ENCODE measurements at places on chromosomes 6 and 20. TPM values are rescaled to one million over a fixed set of nuclear protein-coding genes. Genes with fewer than 3 reads are reported as not detected.

DNA sequence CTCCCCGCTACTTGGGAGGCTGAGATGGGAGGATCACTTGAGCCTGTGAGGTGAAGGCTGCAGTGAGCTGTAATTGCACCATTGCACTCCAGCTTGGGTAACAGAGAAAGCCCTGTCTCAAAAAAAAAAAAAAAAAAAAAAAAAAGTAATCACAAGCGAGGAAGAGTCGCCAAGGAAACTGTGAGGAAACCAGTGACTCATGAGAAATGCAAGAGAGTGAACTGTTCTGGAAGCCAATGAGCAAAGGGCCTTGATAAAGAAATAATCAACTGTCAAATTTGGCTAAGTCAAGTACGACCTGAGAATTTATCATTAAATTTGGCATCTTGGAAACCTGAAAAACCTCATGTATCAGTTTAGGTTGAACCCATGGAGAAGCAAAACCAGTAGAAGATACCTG is 16.1 kb upstream of the LAMP5 start:
- H3K36me3 ChIP-seq = no peaks in the 10 kb centered on the region
- no peaks in the 10 kb centered on the region for H3K4me1 ChIP-seq
- H3K27ac ChIP-seq = no peak overlapping the region
- DNase-seq = no peak

- no peaks in the 10 kb centered on the region for H3K36me3 ChIP-seq
- no peak for DNase-seq
- no peaks in the 10 kb centered on the region for H3K27me3 ChIP-seq
- no peak overlapping the region for H3K4me3 ChIP-seq
- no peaks in the 10 kb centered on the region for H3K4me1 ChIP-seq
Observed at GRCh38 chr20:52847731-52848359, 124.3 kb upstream of the TSHZ2 start.

GRCh38 chr6:27748661-27749060 is 163.5 kb downstream of the OR2B2 start:
- peaks cover 37% of the 10 kb centered on the region for H3K27me3 ChIP-seq
- no peak overlapping the region for H3K4me3 ChIP-seq
- H3K27ac ChIP-seq = no peak overlapping the region
- DNase-seq = no peak
- no peaks in the 10 kb centered on the region for H3K36me3 ChIP-seq

DNA sequence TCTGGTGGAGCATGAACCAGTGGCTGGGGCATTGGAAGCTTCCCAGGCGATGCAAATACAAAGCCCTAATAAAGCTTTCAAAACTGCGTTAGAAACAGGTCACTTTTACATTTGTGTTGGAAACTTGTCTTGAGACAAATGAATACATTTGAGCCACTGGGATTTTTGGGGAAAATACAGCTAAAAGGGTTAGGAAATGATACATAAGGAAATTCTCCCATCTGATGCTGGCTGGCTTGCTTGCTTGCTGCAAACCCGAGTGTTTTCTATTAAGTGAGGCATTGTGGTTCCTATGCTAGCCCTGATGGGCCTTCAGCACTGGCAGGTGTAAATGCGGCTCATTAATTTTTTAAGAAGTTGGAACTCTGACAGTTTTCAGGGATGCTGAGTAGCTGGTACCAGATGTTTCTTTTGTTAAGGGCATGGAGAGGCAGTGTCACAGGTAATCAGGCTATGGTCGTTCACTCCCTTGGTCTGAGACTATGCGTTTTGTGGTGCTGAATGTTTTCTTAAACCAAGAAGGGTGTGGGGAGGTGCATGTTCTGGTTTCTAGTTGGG is 35.2 kb downstream of the RREB1 start:
- H3K27me3 ChIP-seq = no peaks in the 10 kb centered on the region
- H3K36me3 ChIP-seq = no peaks in the 10 kb centered on the region
- DNase-seq = no peak
- peak overlapping the region; percentile 97 for H3K27ac ChIP-seq

GRCh38 chr6:147035886-147036285 is 168.3 kb upstream of the STXBP5 start:
- no peak overlapping the region for H3K27ac ChIP-seq
- H3K4me1 ChIP-seq = no peaks in the 10 kb centered on the region
- no peak overlapping the region for H3K4me3 ChIP-seq
- H3K27me3 ChIP-seq = no peaks in the 10 kb centered on the region

GRCh38 chr6:139037490-139037889 is 8.9 kb downstream of the ABRACL start:
- DNase-seq = no peak
- no peaks in the 10 kb centered on the region for H3K27me3 ChIP-seq
- H3K27ac ChIP-seq = no peak overlapping the region
- H3K4me3 ChIP-seq = no peak overlapping the region

- H3K27ac ChIP-seq = peak overlapping the region; percentile 91
- peaks cover 42% of the 10 kb centered on the region for H3K4me1 ChIP-seq
- H3K27me3 ChIP-seq = peaks cover 96% of the 10 kb centered on the region
- no peaks in the 10 kb centered on the region for H3K36me3 ChIP-seq
Observed at GRCh38 chr6:105991561-105992314, 94.4 kb upstream of the PRDM1 start.

DNA sequence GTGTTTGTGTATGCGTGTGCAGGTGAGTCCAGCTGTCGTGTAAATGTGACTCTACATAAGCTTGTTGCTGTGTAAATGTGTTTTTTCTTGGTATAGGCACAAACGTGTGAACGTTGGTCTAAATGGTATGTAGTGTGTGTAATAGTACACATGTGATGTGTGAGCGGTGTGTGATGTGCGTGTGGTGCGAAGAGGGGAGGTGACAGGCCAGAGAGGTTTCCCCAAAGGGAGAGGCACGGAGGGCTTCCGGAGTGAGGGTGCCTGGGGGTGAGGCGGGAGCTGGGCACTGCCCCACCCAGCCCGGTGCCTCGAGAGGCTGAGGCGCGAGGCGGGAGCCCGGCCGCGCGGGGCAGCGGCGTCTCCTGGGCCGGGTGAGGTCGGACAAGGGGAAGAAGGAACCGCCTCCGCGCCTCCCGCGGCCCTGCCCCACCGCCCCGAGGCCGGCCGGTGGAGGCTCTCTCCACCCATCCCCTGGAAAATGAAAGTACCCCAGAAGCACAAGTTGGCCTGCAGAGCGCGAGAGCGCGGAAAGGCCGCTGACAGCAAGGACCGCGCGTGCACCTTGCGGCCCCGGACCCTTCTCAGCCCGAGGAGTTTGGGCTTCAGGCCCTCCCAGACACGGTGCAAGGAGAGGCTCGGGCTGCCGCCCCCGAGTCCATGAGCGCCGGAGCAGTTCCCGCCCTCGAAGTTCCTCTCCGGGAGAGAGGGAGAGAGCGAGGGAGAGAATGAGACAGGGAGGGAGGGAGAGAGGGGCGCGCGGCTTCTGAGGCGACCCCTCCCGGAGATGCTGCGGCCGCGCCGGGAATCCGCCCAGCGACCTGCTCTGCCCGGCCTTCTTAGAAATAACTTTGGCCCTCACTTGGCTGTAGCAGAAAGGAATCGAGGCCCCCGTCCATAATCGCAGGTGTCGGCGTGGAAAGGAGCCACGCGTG is 43.2 kb upstream of the OSTM1 start:
- H3K27me3 ChIP-seq = peaks cover 24% of the 10 kb centered on the region
- H3K36me3 ChIP-seq = no peaks in the 10 kb centered on the region
- peak; percentile 73 for DNase-seq
- H3K4me3 ChIP-seq = peak overlapping the region; percentile 66
- peaks cover 63% of the 10 kb centered on the region for H3K4me1 ChIP-seq

DNA sequence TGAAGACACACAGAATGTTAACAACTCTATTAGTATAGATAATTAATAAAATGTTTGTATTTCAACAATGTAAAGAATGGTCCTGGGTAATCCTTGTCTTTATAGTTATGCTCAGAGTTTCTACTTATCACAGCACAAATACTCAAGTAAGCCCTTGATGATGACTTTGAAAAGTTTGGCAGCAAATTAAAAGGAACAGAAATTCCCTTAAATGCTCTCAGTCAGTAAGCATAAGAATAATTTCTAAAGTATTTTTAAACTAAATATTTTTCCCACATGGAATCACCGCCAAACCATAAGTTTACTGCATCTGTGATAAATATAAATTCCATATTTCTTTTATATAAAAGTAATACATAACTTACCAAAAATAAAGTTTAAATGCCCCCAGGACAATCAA is 96.1 kb downstream of the COL12A1 start:
- no peak overlapping the region for H3K4me3 ChIP-seq
- no peaks in the 10 kb centered on the region for H3K27me3 ChIP-seq
- no peak overlapping the region for H3K27ac ChIP-seq
- H3K36me3 ChIP-seq = peaks cover 3% of the 10 kb centered on the region
- no peaks in the 10 kb centered on the region for H3K4me1 ChIP-seq
- no peak for DNase-seq

DNA sequence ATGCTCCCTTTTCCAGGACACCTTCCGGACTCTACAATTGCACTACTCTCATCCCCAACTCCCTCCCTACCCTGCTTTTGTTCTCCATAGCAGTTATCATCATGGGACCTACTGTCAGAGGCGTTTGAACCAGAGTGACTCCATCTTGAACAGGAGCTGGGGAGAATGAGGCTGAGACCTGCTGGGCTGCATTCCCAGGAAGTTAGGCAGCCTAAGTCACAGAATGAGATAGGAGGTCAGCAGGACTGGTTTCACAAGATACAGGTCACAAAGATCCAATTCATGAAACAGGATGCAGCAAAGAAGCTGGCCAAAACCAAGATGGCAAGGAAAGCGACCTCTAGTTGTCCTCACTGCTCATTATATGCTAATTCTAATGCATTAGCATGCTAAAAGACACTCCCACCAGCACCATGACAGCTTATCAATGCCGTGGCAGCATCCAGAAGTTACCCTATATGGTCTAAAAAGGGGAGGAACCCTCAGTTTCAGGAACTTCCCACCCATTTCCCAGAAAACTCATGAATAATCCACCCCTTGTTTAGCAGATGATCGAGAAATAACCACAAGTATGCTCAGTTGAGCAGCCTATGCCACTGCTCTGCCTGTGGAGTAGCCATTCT is 15.6 kb downstream of the SLC13A3 start:
- no peak overlapping the region for H3K4me3 ChIP-seq
- no peaks in the 10 kb centered on the region for H3K4me1 ChIP-seq
- no peak for DNase-seq
- peaks cover 12% of the 10 kb centered on the region for H3K27me3 ChIP-seq

GRCh38 chr6:170006900-170007467 is 255.6 kb downstream of the ERMARD start:
- no peaks in the 10 kb centered on the region for H3K36me3 ChIP-seq
- H3K27me3 ChIP-seq = no peaks in the 10 kb centered on the region
- no peak overlapping the region for H3K27ac ChIP-seq
- no peak overlapping the region for H3K4me3 ChIP-seq
- DNase-seq = no peak

GRCh38 chr20:16364320-16364687 is 208.9 kb downstream of the KIF16B start:
- H3K4me1 ChIP-seq = peaks cover 5% of the 10 kb centered on the region
- peaks cover 39% of the 10 kb centered on the region for H3K36me3 ChIP-seq
- peak; percentile 16 for DNase-seq
- H3K4me3 ChIP-seq = no peak overlapping the region
- no peaks in the 10 kb centered on the region for H3K27me3 ChIP-seq

GRCh38 chr6:29737707-29738630 is 14.7 kb downstream of the HLA-F start:
- H3K4me3 ChIP-seq = no peak overlapping the region
- no peak overlapping the region for H3K27ac ChIP-seq
- H3K27me3 ChIP-seq = no peaks in the 10 kb centered on the region
- H3K36me3 ChIP-seq = no peaks in the 10 kb centered on the region
- DNase-seq = peak; percentile 80

DNA sequence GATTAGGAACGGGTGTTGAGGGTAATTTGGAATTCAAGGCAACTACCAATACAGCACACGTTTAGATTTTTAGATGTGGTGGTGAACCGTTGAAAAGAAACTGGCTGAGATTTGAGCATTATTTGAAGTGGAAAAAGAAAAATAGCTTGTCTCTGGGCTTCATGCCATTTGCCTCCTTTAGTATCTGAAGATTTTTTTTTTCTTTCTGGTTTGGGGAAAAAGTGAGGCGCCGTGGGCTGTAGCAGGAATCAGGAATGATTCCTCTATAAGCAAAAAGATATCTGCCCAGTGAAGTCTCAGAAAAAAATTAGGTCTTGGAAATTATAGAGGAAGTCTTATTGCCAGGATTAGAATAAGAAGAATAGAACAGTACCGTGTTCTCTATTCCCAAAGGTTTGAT is 88.5 kb downstream of the RPS12 start:
- H3K36me3 ChIP-seq = no peaks in the 10 kb centered on the region
- H3K4me1 ChIP-seq = no peaks in the 10 kb centered on the region
- H3K27ac ChIP-seq = no peak overlapping the region
- peak; percentile 5 for DNase-seq
- no peaks in the 10 kb centered on the region for H3K27me3 ChIP-seq

DNA sequence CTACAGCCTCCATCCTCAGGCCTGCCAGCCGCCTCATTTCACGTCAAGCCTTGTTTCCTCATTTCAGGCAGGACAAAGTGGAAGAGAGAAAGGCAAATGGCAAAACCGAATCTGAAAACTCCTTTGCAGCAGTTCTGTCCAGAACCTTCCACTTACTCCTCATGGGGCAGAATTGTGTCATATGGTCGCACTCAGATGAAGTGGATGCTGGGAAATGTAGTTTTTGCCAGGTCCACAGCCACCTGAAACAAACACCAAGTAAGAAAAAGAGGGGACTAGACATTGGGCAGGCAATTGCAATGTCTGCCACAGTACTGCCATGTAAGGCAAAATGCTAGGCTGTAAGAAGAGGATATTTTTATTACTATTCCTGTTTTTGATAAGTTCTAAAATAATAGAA is 44.9 kb downstream of the ISM1 start:
- H3K27ac ChIP-seq = no peak overlapping the region
- no peaks in the 10 kb centered on the region for H3K36me3 ChIP-seq
- no peak overlapping the region for H3K4me3 ChIP-seq
- no peaks in the 10 kb centered on the region for H3K27me3 ChIP-seq
- no peak for DNase-seq

- H3K36me3 ChIP-seq = peaks cover 3% of the 10 kb centered on the region
- peaks cover 10% of the 10 kb centered on the region for H3K4me1 ChIP-seq
- peak overlapping the region; percentile 82 for H3K4me3 ChIP-seq
- peaks cover 27% of the 10 kb centered on the region for H3K27me3 ChIP-seq
- DNase-seq = peak; percentile 54
Observed at GRCh38 chr20:6769903-6770785, 2.7 kb downstream of the BMP2 start.

DNA sequence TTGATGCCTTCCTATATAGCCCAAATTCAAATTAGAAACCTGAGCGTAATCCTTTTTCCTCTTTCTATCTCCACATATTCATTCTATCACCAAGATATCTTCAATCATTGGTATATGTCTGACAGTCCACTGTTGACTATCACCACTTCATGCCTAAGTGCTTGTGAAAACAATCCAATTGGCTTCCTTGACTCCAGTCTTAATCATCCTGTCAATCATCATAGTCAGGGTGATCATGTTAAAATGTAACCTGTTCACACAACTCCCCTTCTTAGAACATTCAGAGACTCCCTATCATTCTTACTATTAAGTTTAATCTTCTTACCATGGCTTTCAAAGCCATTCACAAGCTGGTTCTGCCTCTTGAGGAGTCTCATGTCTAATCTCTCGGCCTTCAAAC is 616.7 kb downstream of the PHF3 start:
- H3K27me3 ChIP-seq = no peaks in the 10 kb centered on the region
- no peak for DNase-seq
- no peaks in the 10 kb centered on the region for H3K4me1 ChIP-seq
- H3K4me3 ChIP-seq = no peak overlapping the region
- H3K27ac ChIP-seq = no peak overlapping the region

Gene HLA-DOA
- 3.9 TPM for total RNA-seq

Gene PTP4A1
- total RNA-seq = 54.6 TPM

Gene KIF6
- not detected for total RNA-seq

Gene FERMT1
- 0.45 TPM for total RNA-seq

Gene NKAIN2
- total RNA-seq = not detected

Gene MACROD2
- total RNA-seq = not detected

Gene PSORS1C1
- total RNA-seq = 5.2 TPM

Gene DSP
- total RNA-seq = 125 TPM

Gene TCP11
- total RNA-seq = not detected

Gene HDGFL1
- total RNA-seq = not detected
